ENCODE measurements at places on chromosomes 3 and 15.

- no peak for DNase-seq
Observed at GRCh38 chr15:43086551-43086950, 19.3 kb downstream of the UBR1 start.

DNA sequence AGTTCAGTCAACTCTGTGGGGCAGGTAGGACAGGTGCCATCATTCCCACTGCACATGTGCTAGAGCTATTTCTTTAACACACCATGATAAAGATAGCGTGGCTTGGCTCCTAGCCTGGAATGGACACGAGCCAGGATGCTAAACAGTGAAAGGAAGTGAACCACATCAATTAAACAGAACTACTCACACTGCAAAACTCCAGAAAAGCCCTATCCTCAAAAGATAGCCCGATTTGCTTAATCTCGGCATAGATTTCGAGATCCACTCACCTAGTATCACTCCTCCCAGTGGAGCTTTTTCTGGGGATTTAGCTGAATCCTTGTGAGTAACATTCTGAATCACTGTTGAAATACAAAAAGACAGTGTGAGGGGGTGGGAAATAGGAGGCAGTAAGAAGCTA is 118.0 kb downstream of the ABI3BP start:
- peak; percentile 67 for DNase-seq

DNA sequence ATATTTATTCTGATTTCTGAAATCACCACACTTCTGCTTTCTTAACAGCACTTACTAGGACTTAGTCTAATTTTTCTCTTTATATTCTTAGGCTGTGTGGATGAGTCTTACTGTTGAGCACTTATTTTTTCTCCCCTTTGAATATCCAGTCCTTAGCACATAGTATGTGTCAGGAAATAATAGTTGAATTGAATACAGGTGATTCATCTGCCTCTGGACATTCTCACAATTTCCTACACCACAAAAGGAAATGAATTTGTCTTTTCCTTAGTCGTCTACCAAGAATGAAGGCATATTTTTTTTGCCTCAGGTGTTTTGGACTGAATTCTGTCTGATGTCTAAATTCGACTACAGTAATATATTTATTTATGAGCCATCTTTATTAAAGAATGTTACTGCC is 204.2 kb downstream of the GHSR start:
- no peak for DNase-seq

GRCh38 chr15:46111730-46112129 is 476.9 kb downstream of the SQOR start:
- no peak for DNase-seq

DNA sequence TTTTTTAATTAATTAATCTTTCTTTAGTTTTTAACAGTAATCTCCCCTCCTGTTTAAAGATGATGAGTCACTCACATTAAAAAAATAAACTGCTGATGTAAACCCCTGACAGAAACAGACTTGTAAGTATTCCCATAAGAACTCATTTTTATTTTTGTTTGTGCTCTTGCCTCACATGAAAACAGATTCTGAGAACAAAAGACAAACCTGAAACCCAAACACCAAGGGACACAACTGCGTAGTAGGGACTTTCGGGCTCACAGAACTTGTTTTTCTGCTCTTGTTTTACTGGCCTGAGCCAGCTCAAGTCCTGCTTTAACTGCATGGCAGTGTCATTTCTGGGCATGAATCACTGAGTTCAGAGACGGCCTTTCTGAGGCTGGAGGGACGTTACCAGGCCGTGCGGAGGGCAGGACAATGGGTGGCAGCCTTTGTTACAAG is 600.8 kb downstream of the FOXP1 start:
- peak; percentile 70 for DNase-seq

- DNase-seq, result no peak
Observed at GRCh38 chr15:68415501-68416157, 16.3 kb downstream of the ITGA11 start.

DNA sequence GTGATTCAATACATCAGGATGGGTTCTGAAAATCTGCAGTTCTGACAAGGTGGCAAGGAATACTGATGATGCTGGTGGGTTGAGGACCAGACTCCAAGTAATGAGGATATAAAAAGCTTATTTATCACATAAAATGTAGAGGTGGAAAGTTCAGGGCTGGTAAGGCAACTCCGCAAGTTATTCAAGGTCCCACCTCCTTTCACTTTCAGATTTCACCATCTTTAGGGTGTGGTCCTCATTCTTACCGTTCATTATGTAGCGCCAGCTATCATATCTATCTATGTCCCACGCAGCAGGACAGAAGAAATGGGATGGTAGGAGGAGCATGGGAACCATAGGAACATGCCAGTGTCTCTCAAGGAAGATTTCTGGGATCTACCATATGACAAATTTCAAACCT is 80.3 kb downstream of the IL1RAP start:
- DNase-seq, result no peak

DNA sequence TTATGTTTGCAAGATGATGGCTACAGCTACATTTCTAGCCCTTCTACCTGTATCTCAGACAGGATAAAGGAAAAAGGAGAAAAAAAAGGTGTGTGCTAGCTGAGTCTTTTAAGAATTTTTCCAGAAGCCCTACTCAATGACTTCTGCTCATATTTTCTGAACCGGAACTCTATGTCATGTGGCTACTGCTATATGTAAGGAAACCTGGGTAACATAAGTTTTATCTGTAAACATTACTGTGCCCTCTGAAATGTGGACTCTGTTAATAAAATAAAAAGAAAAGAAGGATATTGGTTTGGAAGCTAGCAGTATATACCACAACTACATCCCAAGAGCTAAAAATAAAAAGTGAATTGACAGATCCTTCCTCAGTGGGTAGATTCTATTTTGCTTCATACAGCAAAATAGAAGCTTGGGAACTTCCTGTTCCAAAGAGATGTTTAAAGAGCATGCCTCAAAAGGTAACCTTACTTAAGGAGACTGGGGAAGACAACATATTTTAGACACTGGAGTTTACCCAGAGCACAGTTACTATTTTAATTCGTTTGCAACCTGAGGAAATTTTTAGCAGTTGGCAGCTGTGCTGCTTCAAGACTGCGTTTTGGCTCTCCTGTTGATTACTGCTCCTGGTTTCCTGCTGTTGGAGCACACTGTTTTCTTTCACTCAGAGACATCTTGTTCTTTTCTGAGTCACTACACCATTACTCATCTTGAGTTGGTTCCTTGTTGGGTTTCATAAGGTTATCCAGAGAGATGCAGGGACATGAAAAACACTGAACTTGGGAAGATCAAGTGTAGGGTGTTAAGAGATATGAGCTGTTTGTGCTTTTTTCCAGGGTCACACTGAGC is 280.7 kb downstream of the NFKBIZ start:
- peak; percentile 20 for DNase-seq

GRCh38 chr15:90851114-90851513 is 17.3 kb upstream of the FURIN start:
- no peak for DNase-seq

DNA sequence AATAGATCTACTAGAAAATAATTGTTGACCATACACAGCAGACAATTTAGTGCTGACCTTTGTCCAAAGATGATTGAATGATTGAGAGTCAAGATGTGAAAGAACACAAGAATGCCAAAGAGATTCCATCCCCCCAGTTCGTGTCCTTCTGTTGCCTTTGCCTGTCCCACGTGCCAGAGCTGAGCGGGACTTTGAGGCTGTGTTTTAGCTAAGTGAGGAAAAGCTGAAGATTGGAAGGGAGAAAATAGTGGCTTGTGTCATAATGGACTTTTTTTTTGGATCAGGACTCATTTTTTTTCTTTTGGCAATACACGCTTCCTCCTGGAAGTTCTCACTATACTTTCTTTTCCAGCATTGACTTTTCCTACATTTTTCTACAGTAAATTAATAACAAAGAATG is 206.6 kb upstream of the MDFIC2 start:
- peak; percentile 67 for DNase-seq

DNA sequence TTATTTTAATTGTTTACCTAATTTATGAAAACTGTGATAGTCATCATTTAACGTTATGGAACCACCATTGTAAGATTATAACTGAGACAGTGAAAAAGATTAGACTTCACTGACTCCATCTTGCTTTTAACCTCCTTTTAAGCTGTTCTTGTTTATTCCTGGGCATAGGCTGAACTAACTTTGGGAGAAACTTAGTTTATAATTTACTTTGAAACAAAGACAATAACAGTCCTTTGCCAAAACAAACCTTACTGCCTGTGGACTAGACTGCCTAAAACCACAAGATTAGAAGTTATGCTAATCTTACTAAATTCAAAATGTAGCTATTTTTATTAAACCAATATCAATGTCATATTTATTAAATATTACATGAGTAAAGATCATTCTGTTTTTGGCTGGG is 44.3 kb upstream of the TMEM45A start:
- DNase-seq, result no peak

DNA sequence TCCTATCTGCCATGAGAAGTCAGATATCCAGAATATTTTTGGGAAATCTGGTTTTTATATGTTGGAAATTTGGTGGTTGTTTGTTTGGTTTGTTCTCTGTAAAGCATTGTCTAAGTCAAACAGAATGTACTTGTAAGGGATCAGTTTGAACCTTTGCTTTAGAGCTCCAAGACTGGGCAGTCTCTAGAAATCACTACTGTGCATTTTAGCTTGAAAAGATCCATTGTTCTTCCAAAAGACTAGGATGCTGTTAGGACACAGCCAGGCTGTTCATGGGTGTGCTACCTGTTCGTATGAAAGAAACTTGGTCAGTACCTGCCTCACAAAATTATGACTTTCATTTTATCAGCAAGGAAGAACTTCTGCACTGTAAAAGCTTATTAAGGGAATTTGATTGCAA is 182.6 kb downstream of the WDR72 start:
- no peak for DNase-seq

GRCh38 chr3:110184536-110184935 is 847.2 kb upstream of the DPPA4 start:
- DNase-seq, result peak; percentile 52

DNA sequence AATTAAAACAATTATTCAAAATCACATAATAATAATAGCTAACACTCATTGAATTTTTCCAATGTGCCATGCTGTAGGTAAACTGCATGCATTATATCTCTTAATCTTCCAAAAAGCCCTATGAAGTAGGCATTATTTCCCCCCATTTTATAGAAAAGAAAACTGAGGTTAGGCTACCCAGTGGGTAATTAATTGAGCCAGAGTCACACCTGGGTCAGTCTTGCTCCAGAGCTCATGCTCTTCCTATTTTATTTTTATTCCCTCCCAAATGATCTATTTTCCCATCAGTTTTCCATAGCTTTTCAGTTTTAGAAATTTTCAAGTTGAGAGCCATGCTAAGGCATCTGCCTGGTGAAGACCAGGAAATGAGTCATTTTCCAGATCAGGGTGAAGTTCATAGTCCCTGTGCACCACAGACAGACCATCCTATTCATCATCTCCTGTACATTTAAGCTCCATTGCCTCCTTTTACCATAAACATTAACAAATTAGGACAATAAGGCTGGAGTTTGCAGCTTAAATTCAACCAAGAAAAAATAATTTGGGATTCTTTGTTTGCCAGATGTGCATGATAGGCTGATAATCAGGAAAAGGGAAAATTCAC is 417.3 kb downstream of the OTOL1 start:
- DNase-seq, result peak; percentile 20

DNA sequence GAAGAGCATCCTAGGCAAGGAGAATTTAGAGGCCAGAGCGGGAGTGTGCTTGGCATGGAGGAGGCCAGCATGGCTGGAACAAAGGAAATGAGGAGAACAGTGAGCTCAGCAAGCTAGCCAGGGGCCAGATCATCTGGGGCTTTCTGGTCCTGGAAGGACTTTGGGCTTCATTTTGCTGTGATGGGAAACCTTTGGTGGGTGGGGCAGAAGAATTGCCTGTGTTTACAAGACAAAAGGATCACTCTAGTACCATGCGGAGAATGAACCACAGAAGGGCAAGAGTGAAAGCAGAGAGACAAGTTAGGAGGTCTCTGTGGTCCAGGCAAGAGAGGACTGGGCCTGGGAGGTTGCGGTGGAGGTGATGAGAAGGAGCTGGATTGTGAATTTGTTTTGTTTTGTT is 61.6 kb upstream of the FOXP1 start:
- DNase-seq, result no peak

DNA sequence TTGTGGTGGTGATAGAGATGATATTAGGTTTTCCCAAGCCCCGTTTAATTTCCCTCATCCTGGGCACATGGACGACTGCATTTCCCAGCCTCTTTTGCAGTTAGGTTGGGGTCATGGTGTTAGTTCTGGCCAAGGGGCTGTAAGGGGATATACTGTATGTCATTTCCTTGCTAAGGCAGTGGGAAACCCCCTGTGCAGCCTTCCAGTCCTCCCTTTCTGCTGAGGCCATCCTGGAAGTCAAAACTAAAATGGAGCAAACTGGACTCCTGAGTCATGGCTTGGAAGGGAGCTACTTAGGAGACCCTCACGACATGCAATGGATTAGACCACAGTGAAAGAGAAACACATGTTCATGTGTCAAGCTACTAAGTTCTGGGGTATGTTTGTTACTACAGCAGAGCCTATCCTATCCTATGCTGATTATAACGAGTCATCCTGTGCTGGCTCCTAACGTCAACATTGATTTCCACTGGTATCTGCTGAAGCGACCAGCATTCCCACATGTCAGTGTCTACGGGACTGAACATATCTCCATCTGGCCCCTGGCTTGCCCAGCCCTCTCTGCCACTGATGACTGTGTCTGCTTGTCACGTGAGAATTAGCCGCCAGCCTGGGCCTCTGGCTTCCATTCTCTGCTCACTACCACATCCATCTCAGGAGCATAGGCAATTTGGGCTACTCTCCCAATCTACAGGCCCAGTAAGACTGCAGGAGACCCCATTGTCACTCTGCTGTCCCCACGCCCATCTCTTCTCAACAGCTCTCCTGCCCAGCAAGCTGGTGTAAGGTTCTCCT is 85.6 kb upstream of the MEF2A start:
- DNase-seq, result no peak

DNA sequence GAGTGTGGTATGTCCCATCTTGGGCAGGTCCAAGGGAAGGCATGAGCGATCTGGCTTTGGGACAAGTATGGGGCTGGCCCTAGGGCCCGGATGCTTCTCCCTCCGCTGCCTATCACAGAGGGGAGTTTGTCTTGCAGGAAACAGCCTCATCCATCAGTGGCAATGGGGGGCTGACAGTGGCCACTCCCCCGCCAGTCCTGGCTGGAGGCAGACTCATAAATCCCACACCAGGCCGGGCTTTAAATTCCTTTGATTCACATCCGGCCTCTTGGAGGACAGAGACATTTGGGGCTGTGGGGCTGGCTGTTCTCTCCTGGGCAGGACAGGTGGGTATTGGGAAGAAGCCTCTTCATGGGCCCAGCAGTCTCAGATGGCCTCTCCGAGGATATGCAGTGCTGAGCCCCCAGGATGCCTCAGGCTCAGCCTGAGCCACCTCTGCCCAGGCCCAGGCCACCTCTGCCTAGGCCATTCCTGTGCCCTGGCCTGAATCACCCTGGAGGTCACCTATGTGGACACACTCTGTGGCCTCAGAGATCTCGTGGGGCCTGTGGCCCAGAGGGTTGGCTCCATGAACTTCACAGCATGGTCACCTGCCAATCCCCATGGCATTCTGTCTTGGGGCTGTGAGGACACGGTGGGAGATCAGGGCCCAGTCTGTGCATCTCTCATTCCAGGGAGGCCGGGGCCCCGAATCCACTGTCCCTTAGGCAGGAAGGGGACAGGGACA is 84.2 kb upstream of the GOLGA6L4 start:
- peak; percentile 14 for DNase-seq

- no peak for DNase-seq
Observed at GRCh38 chr3:141724186-141724585, 13.9 kb upstream of the RNF7 start.
